ENCODE measurements at places on chromosomes 12 and 14.
A peak's percentile ranks its signal among the peaks of the same experiment; 100 is the strongest.

DNA sequence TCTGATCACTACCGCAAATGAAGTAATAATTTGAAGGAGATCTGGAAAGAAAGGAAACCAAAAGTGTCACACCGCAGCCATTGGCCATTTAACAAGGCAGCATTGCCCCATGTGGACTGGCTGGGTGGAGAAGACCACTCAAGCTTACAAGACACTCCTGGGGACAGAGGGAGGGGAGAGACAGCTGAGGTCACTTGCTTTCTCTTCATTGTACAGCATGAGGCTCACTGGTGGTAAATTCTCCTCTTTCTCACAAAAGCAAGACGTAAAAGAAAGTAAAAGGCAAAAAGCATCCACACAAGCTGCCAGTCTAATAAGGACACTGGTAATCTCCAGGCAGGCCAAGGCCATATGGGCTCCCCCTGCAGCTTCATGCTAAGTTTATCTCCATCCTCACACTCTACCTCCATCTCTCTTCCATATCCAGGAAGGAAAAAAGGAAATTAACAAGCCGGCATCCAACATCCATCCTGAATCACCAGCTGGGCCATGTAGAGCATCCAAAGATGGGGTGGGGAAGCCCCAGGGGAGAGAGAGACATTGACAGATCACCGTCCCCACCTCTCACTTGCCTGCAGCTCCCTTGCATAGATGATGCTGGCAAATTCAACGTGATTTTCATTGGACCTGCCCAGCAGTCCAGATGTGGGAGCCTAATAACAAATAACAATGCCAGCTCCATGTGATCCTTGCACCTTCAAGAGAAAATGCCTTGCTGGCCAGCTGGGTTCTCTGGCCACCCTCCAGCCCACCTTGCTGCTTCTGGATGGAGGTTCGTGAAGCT lies 100.6 kb downstream of the DPF3 start:
- DNase-seq: no peak

GRCh38 chr14:75675265-75675960 lies 14.4 kb downstream of the TTLL5 start:
- DNase-seq: no peak

- DNase-seq: no peak
These were observed 2.7 kb downstream of the BTBD7 start for GRCh38 chr14:93329965-93330608.

DNA sequence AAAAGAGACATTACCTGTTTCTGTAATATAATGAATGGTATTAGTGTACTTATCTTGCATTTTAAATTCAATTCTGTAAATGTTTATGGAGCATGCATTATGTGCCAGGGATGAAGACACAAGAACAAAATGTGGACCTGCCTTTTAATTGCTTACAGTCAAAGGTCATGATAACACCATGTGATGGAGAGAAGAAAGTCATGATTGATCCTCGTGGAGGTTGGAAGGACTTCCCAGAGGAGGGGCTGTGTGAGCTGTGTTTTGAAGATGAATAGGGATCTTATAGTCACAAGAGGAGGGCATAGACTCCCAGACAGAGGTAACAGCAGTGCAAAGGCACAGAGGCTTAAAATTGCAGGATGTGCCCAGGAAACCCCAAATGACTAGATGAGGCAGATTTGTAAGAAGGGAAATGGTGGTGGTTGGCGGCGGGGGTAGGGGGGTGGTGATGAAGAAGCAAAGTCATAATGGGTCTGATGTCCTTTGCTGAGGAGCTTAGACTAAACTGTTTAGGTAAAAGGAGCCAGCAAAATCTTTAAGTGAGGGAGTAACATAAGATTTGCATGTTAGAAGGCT lies 151.5 kb downstream of the PRKCH start:
- peak; percentile 83 for DNase-seq

DNA sequence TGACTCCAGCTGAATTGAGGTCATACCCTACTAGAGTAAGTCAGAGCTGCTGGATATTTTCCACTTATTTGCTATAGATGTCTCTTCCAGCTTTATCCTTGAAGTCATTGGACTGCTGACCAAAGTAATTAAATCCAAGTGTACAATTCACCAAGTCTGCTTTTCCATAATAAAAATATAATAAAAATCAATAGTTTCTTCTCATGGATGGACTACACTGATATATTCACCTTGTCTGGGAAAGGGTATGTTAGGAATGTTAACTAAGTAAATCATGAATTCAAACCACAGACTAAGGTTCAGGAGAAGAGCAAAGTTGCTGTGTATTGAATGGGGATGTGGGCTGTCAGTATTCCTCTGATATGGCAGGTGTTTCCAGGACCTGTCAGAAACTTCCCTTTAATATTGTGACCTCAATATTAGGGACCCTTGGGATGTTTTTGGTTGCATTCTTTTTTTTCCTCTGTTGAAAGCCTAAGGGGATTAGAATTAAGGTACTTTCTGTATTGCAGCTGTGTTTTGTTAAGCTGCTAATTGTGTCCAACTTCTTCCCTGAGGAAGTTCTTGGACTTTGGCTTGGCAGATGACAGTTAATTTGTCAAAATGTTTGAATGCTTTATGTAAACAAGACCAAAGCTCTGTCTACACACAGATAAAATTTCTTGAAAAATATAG lies 284.0 kb downstream of the ATP23 start:
- DNase-seq: no peak

GRCh38 chr12:67520606-67521005 lies 127.9 kb upstream of the DYRK2 start:
- no peak for DNase-seq

GRCh38 chr12:93847517-93848474 lies 170.6 kb downstream of the CRADD start:
- DNase-seq: no peak
